ENCODE measurements at places on chromosomes 1 and 21. TPM values are rescaled to one million over a fixed set of nuclear protein-coding genes. Genes with fewer than 3 reads are reported as not detected.
A peak's percentile ranks its signal among the peaks of the same experiment; 100 is the strongest.

DNA sequence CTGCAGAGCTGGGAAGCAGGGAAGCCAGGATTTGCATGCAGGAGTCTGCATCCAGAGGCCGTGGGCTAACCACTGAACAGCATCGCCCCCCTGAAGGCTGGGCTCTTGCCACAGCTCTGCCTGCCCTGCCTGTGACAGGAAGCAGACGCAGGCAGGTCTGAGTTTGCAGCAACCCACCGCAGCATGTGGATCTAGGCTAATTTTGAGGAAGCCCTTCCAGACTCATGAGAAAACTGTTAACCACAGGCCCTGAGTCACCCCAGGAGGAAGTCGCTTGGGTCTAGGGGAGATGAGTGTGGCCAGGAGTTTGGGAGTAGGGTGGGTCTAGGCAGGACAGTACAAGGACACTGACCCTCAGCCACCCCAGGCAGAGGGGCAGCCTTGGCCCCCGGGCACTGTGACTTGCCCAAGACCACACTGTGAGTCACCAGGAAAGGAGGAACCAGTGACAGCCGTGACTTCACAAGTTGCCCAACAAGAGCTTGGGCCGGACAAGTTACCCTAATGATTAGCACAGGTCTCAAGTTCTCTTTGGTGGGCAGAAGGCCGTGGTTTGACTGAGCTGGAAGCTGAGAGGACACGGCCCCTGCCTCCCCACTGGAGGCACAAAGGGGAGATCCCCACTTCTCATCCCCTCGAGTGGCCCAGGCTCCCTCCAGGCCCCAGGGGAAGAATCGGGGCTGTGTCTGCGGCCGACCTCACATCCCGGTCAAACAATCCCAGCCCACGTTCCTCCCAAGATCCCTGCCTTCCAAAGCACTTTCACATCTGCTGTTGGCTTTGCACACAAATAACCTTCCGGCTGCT is 826 bp downstream of the LAPTM5 start:
- DNase-seq: peak; percentile 14

DNA sequence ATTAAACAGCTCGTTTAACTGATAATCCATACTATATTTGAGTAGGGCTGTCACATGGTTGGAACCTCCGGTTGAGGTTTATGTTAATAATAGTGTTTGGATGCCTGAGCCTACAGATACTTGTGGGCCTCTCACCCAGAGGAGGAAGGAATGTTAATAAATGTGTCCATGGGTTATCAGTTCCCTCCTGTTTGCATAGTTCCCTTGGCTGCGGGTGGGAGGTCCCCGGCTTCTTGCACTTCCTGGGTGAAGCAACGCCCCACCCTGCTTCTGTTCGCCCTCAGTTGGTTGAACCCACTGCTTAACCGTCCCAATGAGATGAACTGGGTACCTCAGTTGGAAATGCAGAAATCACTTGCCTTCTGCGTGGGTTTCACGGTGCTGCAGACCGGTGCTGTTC is 23.6 kb upstream of the GBP1 start:
- no peak for DNase-seq

GRCh38 chr1:163561580-163562295 is 240.0 kb downstream of the NUF2 start:
- peak; percentile 8 for DNase-seq

Gene CDC42BPA
- 12.5 TPM for polyA plus RNA-seq

Gene GABRD
- polyA plus RNA-seq: 0.38 TPM

Gene MCOLN2
- 2.0 TPM for polyA plus RNA-seq

- DNase-seq: peak; percentile 85
These were observed 275.5 kb upstream of the FMN2 start for GRCh38 chr1:239816081-239816782.

- peak; percentile 89 for DNase-seq
These were observed 40.9 kb upstream of the TMEM52 start for GRCh38 chr1:1959840-1960479.

- no peak for DNase-seq
These were observed 13.1 kb downstream of the TRIM62 start for GRCh38 chr1:33168556-33169289.

Gene PRRX1
- polyA plus RNA-seq: not detected

DNA sequence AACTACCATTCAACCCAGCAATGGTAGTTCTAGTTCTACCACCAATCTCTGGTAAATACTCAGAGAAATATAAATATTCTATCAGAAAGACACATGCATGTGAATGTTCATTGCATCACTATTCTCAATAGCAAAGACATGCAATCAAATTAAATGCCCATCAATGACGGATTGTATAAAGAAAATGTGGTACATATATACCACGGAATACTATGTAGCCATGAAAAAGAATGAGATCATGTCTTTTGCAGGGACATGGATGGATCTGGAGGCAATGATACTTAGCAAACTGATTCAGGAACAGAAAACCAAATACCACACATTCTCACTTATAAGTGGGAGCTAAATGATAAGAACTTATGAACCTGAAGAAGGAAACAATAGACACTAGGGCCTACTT is 37.5 kb upstream of the C1orf87 start:
- DNase-seq: no peak

DNA sequence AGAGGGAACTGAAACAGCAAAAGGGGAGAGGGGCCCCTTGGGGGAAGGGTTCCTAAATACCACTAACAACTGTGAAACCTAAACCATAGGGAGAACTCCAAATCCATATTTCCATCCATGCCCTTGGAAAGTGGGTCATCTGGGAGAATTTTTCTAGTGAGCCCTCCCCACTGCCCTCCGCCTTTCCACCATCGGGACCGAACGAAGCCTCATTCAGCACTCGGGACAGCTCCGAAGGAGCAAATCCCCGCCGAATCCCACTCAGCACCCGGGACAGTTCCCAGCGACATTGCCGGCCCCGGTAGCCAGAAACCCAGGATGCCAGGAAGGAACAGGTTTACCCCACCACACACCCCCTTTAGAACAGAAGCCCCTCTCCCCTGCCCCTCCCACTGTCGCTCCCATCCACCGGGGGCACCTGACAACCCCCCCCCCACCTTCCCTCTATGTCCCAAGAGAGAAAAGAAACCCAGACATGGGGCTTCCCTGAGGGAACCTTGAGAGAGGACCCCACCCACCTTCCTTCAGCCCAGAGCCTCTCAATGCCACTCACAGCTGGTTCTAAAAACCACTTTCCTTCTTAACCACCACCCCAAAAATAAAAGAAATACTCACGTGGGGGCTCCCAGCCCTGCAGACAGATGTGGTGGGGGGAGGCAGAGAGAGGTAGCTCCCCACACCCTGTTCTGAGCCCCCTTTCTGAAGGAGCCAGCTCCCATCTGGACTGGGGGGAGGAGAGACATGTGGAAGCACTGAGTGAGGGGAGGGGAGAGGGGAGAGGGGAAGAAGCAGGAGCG is 4.5 kb downstream of the DLGAP3 start:
- peak; percentile 67 for DNase-seq

Gene CFAP45
- polyA plus RNA-seq: 0.87 TPM

Gene CFHR1
- 0.63 TPM for polyA plus RNA-seq

Gene TMPRSS3
- not detected for polyA plus RNA-seq

Gene RPTN
- not detected for polyA plus RNA-seq

Gene PSRC1
- polyA plus RNA-seq: 23.2 TPM

DNA sequence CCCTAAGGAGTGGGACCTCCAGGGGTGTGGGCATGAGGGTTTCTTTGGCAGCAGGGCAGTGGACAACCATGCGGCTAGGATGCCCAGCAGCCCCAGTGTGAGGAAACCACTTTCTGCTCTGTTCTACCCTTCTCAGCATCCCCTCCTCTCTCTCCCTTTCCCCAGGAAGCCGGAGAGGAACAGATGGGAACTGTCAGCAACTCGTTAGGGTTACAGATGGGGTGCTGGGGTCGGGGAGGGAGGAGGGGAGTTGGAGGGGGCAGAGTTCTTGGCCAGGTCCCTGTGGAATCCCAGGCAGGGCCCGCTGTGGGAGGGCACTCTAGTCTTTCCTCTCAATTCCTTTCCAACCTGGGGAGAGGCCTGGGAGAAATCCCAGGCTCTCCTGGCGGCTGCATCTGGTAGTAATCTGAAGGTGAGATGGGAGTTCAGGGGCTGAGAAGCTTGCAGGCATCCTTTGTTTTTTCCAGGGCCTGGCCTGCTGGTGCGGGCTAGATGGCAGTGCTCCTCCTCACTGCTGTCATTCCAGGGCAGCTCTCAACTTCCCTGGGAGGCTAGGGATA is 93.9 kb upstream of the CSF3R start:
- no peak for DNase-seq

DNA sequence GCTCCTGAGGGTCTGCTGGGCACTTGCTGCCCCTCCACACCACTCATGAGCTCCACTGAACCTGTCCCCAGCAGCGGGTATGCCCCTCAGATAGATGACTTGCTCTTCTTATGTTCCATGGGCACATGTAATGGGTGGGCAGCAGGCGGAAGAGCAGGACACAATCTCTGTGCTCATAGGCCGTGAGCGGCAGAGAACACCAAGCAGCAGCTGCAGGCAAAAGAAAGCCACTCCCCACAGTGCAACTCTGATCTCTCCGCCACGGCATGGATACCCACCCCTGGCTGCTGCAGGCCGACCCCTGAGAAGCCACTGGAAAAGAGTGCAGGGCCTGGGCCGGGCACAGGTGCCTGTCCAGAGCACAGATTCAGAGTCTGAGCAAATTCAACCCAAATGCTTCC is 135.2 kb upstream of the RUNX3 start:
- no peak for DNase-seq

- DNase-seq: no peak
These were observed 88.9 kb downstream of the CD58 start for GRCh38 chr1:116481934-116482333.

- DNase-seq: no peak
These were observed 35.6 kb downstream of the NGF start for GRCh38 chr1:115302390-115302961.

DNA sequence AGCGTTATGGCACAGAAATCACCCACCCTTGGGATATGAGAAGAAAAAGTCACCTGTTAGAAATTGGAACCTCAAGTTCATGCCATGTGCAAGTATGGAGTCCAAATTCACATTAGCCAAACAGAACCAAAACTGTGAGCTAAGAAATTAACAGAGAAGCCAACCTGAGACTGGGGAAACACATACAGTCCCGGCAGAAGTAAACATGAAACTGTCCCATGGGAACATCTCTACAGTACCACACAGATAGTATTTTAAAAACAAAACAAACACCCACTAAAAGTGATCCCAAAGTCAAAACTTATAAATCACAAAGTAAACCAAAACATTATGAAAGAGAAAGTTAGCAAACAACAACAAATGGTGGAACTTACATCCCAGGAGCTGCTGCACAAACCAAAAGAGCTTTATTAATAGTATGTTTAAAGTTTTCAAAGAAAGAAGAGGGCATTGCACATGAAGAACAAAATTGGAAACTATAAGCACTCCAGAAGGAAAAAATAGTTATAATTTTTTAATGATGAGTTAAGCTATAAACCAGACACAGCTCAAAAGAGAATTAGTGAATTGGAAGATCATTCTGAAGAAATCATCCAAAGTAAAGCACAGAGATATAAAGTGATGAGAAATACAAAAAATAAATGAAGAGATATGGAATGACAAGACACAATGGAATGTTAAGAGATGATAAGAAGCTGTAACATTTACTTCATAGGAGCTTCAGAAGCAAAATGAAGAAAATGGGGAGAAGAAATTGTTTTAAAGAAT is 83.5 kb upstream of the COA6 start:
- DNase-seq: no peak

Gene GSTM5
- polyA plus RNA-seq: not detected

DNA sequence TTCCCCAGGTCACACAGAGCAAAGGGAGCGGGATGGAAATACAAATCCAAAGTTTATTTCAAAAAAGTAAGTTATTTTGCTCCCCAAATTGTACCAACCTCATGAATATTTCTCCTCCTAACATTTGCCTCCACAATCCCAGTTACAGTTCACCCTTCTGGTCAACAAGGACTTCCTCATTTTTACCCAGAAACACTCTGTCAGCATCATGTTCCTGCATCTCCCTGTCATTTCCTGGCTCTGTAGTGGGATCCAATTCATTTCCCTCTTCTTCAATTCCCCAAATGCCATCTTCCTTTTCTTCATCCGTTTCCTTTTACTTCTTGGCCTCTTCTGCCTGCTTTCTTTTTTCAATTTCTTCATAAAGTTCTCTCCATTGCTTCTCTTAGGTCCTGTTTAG is 32.0 kb upstream of the EPS15 start:
- no peak for DNase-seq

- DNase-seq: no peak
These were observed 18.9 kb downstream of the ACP6 start for GRCh38 chr1:147651466-147651865.

DNA sequence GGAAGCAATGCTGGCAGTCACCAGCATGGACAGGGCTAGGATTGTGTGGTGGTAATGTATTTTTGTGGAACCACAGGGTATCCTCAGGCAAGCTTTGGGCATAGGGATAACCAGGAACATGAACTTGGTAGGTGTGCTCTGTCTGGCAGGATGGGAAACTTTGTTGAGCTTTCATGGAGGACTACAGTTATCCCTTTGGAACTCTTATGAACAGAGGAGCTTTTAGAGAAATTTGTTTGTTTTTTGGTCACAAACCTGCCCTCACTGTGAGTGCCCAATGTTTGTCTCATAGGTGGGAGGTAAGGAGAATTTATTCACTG is 54.4 kb downstream of the MACF1 start:
- DNase-seq: no peak

GRCh38 chr1:204792354-204792692 is 78.3 kb upstream of the NFASC start:
- DNase-seq: no peak

Gene CLCA4
- polyA plus RNA-seq: not detected

DNA sequence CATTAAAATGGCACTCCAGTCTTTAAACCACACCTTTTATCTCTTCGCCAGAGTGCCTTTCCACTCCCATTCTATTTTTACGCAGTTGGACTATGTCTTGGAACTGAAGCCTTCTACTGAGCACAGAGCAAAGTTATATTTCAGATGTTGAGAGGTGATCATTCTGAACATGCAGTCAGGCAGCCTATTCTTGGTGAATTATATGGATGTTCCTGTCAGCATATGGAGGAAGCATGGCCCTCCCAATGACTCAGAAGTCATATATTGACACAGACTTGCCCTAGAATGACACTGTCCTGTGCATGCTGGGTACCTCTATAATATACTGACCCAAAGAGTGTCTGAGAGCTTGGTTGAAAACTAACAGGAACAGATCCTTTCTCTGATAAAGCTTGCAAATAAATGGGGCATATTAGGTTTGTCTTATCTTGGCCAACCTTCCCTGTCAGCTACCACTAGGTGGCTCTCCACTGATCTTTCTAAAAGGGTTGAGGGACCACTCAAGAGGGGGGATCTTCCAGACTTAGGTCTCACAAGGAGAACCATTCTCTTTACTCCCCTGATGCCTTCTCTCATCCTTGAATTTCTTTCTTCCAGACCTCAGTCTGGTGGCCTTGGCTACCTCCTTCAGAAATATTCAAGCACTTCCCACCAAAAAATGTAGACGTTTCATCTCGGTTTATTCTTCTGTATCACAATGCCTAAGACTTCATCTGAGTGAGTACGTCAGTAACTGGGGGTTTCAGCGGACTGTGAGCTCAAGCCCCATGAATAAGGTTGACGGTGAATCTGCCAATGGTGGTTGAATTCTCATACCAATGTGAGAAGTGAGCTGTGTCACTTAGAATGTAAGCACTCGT is 11.8 kb upstream of the ALG14 start:
- DNase-seq: peak; percentile 55

Gene DNAJC11
- 50.0 TPM for polyA plus RNA-seq

- DNase-seq: no peak
These were observed 119.4 kb downstream of the MRPS6 start for GRCh38 chr21:34192646-34193285.

Gene SLAMF1
- polyA plus RNA-seq: not detected

Data from A549 (cell line).